ENCODE measurements at places on chromosomes 2 and 18.

GRCh38 chr2:142991295-142991694 is 113.8 kb downstream of the KYNU start:
- DNase-seq: no peak

GRCh38 chr2:148623086-148623485 is 21.5 kb upstream of the EPC2 start:
- no peak for DNase-seq

DNA sequence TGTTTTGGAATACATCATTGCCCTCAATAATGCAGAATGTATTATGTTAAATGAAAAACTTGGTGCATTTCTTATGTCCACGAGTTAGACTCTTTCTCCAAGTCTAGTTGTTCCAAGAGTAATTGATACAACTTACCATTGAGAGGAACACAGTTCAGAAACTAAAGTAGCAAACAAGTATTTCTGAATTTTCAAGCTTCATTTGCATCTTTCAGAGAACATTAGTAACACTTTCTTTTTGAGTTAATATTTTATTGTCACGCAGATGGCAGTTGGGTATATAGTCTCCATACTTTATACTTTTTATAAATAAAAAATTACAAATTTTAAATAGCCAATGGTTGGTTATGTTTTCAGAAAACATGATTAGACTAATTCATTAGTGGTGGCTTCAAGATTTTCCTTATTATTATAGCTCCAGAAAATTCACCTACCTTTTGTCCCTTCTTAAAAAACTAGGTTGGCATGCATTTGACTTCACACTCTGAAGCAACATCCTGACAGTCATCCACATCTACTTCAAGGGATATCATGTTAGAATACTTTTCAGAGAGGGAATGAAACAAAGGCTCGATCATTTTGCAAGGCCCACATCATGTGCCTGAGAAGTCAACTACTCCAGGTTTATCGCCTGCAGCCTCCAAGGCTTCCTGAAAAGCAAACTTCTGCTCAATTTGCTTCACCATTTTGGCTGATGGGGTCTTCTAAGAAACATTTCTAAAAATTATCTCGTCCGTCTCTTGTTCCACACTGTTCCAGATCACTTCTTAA is 29.9 kb downstream of the LYPD6B start:
- DNase-seq: no peak

DNA sequence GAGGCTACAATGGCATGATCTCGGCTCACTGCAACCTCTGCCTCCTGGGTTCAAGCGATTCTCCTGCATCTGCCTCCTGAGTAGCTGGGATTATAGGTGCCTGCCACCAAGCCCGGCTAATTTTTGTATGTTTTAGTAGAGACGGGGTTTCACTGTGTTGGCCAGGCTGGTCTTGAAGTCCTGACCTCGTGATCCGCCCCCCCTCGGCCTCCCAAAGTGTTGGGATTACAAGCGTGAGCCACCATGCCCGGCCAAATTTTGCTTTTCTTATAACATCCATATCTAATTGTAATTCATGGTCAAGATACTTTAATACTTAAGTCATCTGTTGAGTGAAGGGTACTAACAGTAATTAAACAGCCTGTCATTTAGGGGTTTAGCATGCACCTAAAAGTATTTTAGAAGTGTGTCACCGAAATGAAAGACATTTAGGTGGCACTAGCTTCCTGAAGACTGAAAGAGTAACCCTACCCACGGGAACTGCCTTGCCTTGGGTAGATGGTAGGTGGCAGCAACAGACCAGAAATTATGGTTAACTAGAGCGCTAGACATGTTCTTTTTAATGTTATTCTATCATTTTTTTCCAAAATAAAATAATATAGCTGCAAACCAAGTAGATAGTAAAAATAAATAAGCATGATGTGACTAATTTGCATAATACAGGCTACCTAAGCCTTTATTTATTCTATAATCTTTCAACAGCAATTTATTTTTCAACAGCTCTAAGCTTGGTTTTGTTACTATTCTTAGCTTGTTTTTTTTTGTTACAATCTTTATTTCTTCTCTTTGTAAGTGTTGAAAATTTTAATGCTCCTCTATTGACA is 8.6 kb upstream of the ACYP2 start:
- peak; percentile 59 for DNase-seq

- DNase-seq: no peak
These were observed 31.0 kb upstream of the MSH6 start for GRCh38 chr2:47751856-47752414.

GRCh38 chr18:24633121-24633520 is 172.7 kb downstream of the HRH4 start:
- no peak for DNase-seq
